ENCODE measurements at places on chromosomes 7 and 10.

DNA sequence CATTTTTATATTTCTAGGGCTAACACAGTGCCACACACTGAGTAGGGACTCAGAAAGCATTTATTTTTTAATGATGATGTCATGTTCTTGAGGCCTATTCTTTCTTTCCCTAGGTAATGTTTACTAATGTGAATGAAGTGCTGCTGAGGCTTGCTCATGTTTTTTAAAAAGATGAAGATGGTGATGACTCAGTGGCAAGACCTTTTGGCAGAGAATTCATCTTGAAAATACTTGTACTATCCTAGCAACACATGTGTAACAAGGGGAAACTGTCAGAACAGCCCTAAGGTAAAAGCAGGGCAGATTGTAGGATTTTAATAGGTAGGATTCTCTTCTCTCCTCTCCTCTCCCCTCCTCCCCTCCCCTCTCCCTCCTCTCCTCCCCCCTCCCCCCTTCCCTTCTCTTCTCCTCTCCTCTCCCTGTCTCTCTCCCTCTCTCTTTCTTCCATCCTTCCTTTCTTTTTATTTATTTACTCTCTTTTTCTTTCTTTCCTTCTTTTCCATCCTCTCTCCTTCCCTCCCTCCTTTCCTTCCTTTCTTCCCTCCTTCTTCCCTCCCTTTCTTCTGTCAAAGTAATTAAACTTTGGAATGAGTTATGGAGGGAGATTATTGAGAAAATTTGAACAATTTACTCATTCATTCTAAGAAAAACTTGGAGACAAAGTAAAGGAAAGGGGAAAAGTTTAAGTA, 75.3 kb downstream of the ZNF92 start:
- no peak for DNase-seq

DNA sequence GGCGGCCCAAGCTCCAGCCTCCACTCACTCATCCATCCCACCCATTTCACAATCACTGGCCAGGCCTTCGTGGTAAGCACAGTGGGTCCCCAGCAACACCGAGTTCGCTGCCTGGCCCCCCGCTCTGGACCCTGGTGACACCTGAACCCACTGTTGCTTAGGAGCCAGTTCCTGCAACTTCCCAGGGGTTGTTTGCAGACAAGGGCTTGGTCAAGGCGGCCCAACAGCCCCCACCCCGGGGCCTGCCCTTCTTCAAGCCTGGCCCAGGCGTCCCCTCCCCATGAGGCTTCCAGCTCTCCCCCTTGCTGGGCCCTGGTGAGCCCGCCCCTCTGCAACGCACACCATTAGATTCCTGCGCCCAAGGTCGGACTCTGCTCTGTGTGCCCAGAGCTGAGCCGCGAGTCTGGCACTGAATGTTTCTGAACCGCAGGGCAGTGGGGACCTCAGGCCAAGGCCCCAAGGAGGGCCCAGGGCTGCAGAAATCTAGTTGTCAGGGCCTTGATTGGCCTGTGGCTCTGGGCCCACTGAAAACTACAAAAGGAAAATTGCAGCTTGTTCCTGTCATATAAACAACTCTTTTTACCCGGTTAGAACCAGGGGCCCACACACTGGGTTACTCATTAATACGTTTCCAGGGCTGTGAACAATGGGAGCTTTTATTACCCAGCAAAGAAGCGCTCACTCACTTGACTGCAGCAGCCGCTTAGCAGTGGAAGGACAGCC, 2.1 kb upstream of the COX19 start:
- peak; percentile 65 for DNase-seq

- DNase-seq, result no peak
Observed at GRCh38 chr7:158120316-158120715, 467.3 kb downstream of the PTPRN2 start.

DNA sequence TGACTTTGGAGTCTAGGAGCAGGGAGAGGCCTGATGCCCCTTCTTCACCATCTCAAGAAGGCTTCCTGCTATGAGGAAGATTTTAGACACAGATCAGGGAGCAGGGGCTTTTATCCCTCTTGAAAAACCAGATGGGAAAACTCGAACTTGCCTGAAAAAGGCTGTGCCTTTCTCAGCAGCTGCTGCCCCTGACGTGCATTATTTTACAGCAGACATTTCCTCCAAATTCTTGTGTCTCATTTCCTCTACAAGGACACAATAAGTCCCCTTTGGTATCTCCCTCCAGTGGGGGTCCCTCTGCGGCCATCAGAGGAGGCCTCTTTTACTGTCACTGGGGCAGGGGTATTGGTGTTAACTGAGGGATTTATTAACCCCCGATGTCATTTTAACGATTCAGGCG, 38.0 kb upstream of the AQP1 start:
- no peak for DNase-seq

DNA sequence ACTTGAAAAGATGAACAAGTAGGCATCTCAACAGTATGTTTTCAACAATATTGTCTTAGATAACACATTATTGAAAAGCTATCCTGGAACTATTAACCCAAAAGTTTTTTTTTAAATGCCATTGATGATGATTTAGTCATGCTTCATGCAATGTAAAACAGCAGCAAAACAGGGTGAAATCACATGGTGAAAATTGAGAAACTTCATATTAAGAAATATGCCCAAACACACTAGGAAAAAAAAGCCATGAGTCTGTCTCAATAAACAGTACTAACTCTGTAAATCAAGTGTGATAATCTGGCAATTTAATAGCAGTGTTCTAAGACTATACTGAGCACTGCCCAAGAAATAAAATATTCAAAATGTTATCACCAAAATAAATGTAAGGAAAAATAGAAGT, 613.1 kb downstream of the KCNMA1 start:
- DNase-seq, result no peak

GRCh38 chr7:6725003-6725402, 18.3 kb upstream of the ZNF12 start:
- no peak for DNase-seq

- no peak for DNase-seq
Observed at GRCh38 chr10:26197248-26197647, 19.3 kb upstream of the GAD2 start.

Measured in NCI-H69 (cell line).